Erythroblast (primary cell): ENCODE measurements at places on chromosomes 3 and 15.

- no peak for DNase-seq
Measured at GRCh38 chr3:54932606-54933005, 4.7 kb upstream of the LRTM1 start.

DNA sequence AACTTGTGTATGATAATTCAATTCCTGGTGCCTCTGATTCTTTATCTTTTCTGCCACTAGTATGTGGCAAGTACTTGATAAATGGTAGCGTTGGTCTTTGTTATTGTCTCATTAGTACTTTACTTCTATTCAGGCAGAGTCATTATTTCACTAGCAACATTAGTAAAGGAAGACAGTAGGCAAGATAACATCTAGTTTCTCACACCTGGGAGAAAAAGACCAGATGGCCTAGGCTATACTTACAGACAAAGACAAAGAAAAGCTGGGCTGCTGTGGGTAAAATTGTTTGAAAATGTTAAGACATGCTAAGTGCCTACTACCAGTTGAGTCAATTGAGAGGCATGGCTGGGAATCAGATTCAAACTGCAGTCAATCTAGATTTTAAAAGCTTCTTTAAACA lies 198.7 kb upstream of the CMC1 start:
- DNase-seq, result no peak

DNA sequence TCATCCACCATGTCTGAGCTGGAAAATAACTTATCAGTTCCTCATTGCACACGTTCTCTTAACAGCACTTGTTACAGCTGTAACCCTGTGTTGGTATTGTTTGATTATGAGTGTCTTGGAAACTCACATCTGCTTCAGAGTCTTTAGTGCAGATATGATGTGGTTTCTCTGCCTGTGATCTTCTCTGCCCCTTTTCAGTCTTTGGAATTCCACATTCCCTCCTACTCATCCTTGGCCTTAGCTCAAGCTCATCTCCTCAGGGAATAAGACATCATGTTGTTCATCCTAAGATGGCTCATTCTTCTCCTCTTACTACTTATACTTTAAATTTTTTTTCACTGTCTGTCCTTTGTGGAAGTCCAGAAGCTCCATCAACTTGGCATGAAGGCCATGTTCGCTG lies 77.7 kb downstream of the SYNPR start:
- DNase-seq, result no peak

DNA sequence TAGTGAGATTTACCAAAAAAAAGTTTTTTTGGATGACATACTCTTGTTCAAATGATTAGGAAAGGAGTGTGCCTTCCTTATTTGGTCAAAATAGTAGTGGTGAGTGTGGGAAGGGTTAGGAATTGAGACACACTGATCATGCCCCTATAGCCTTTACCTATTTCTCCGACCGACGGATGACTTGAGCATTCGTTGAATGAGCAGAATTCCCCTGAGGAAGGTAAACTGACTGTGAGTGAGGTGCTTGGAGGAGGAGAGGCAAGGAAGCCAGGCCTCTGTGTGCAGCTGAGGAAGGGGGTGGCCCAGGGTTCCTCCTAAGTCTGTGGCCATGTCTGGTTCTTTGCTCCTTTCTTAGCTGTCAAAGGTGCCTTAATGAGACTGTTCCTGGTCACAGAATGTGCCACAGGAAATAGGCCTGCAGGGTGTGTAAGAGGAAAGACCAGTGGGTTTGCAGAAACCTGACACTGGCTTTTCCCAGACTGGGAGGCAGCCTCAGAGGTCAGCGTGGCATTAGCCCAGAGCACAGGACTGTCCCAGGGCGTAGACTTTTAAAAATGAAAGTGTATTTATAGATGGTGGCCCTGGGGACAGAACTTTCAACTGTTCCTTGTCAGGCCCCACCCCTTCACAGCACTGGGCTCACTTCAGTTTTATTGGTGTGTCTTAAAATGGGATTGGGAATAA lies 307.7 kb upstream of the C2CD4B start:
- DNase-seq, result no peak

DNA sequence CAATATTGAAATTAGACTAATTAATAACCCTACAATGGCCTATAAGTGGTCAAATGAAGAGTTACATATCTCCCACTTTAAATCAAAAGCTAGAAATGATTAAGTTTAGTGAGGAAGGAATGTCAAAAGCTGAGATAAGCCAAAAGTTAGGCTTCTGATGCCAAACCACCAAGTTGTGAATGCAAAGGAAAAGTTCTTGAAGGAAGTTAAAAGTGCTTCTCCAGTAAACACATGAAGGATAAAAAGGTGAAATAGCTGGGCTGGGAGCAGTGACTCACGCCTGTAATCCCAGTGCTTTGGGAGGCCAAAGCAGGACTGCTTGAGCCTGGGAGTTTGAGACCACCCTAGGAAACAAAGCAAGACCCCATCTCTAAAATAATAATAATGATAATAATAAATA lies 46.9 kb upstream of the DCUN1D1 start:
- no peak for DNase-seq

- DNase-seq, result peak; percentile 56
Measured at GRCh38 chr15:63573533-63573932, 23.7 kb upstream of the FBXL22 start.

- no peak for DNase-seq
Measured at GRCh38 chr15:62896969-62897486, 145.5 kb upstream of the TPM1 start.

- DNase-seq, result no peak
Measured at GRCh38 chr15:93109336-93110102, 20.5 kb upstream of the RGMA start.

- DNase-seq, result peak; percentile 58
Measured at GRCh38 chr3:195106418-195106906, 164.5 kb downstream of the XXYLT1 start.

GRCh38 chr3:52857133-52857532 lies 22.3 kb upstream of the MUSTN1 start:
- no peak for DNase-seq

DNA sequence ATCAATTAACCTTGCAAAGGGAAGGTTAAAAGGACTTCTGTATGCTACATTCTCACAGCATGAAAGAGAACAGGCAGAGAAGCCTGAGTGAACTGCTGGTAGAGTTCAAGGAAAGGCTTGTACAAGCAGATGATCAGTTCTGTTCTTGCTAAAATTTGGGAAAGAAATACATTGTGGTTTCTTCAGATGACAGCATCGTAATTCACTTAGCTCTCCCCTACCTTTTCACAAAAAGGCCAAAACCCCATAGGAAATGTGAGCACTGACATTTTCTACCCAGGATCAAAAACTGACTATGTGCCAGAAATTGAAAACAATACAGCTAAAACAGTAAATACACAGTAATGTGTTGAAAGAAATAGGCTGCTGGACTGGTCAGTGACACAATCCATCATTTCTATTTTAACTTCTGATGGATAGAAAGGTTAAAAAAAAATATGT lies 216.4 kb downstream of the DPH6 start:
- DNase-seq, result no peak

GRCh38 chr3:85890043-85890555 lies 931.3 kb downstream of the CADM2 start:
- no peak for DNase-seq

- DNase-seq, result no peak
Measured at GRCh38 chr3:157063926-157064325, 96.0 kb downstream of the CCNL1 start.

GRCh38 chr15:98996169-98996568 lies 11.4 kb downstream of the PGPEP1L start:
- DNase-seq, result no peak

GRCh38 chr3:157487339-157487738 lies 15.9 kb downstream of the VEPH1 start:
- no peak for DNase-seq

GRCh38 chr3:196660381-196661166 lies 21.1 kb downstream of the NRROS start:
- no peak for DNase-seq

GRCh38 chr15:38849046-38849445 lies 284.4 kb upstream of the RASGRP1 start:
- no peak for DNase-seq

GRCh38 chr15:57427367-57427821 lies 51.1 kb downstream of the CGNL1 start:
- no peak for DNase-seq

- DNase-seq, result no peak
Measured at GRCh38 chr15:81858586-81858985, 187.2 kb downstream of the MEX3B start.

DNA sequence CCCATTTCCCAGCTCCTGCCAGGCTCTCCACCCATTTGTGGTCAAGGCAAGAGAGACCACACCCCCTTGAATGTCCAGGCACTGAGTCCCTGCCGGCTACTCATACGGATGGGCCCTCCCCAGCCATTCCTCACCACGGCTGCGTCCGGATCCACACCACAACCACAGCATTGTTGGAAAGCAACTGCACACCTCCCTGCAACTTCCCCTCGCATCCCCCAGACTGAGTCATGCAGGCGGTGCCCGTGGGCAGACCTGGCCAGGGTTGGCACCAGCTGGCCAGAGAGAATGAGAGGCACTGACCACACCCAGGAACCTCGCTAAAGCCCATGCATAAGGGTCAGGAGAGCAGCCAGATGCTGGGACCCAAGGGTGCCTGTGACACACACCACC lies 30.5 kb downstream of the LOXL1 start:
- DNase-seq, result no peak

DNA sequence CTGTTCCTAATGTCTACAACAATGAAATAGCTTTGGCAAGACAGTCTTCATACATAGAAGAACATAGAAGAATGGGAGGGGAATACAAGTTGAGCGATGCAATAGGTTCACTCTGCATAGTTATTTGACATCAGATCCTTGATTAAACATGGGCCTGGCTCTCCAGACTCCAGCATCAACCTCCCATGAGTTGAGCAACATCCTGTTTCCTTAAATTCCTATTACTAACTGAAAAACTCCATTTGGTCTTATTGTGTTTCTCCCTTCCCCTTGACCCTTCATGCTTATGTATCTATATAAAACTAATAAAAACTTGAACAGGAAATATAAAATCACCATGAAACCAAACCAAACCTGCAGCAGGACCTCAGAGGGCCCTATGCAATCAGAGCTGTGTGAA lies 304.5 kb upstream of the SATB1 start:
- no peak for DNase-seq

DNA sequence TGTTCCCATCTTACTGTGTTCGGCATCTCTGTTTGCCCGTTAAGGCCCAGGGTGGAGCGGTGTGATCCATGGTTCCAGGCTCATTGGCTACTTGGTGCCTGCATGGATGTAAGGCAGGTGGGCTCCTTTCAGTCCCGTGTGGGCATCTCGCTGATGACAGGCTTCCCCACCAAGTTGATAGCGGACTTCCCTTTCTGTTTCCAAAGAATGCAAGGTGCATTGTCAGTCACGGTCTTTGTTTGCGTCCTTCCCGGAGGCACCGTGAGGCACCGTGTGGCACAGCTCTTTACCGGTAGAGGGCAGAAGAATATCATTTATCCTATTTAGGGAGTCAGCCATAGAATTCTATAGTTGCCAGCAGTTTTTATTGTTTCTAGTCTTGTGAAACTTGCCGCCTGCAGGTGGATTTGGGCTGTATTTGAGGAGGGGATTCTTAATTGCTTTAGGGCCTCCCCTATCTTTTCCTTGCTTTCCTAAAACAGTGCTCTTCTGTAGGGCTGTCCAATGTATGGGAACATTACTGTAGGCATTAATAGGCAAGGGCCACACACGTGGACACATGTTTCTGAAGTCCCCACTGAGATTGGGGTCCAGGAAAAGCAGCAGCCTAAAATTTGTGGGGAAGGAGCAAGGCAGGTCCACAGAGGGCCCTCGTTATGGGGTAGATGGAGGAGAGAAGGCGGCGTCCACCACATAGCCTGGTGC lies 244.1 kb downstream of the SLCO3A1 start:
- peak; percentile 58 for DNase-seq

GRCh38 chr3:183061391-183062172 lies 37.7 kb downstream of the MCCC1 start:
- DNase-seq, result no peak

- DNase-seq, result no peak
Measured at GRCh38 chr3:155712008-155712407, 32.9 kb downstream of the PLCH1 start.

- DNase-seq, result peak; percentile 90
Measured at GRCh38 chr3:47315069-47315647, 32.4 kb downstream of the KLHL18 start.

DNA sequence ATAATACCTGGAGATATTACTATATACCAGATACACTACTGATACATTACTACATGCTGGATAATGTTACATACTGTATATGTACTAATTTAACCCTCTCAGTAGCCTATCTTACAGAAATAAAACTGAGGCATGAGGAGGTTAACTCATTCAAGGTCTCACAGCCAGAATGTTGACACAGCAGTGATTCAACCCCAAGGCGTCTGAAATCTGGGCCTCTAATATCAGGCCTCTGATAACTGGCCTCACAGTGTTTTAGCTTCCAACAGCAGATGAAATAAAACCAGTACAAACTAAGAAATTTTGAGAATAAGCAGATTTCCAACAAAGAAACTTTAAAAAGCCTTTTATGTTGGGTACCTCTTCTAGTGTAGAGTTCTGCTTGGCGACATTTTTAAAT lies 23.4 kb downstream of the DZIP1L start:
- DNase-seq, result no peak

- DNase-seq, result no peak
Measured at GRCh38 chr3:96959474-96959873, 145.1 kb downstream of the EPHA6 start.

DNA sequence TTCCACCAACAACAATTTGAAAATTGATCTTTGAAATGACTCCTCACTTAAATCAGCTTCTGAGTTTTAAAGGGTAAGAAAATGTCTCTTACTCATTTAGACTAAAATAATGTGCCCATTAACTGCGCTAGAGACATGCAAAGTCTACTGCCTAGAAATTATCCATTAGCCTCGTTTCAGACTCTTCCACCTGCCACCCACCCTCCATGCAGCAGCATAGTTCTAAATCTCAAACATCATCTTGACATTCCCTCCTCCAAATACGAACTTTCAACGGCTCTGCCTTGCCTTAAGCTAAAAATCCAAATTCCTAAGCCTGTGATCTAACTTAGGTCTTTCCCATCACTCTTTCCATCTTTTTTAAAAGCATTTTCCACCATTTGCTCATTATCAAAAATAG lies 66.6 kb upstream of the ST8SIA2 start:
- DNase-seq, result no peak

- DNase-seq, result no peak
Measured at GRCh38 chr3:80285388-80285787, 517.6 kb upstream of the ROBO1 start.

DNA sequence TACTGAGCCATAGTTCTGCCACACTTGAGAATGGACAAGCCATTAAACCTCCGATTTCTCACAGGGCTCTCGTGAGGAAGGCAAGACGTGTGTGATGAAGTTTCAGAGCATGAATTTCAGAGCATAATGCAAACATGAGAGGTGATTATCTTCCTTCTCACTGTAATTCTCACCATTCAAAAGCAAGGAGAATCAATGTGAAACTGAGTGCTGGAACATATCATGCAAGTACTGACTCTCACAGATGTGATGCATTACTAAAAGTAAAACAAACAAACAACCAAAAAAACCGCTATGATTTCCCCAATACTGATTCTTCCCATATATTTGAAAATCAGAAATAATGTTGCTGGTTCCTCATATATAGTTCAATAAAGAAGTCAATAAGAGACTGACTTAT lies 23.7 kb downstream of the P3H2 start:
- no peak for DNase-seq

GRCh38 chr15:63322541-63322940 lies 45.1 kb downstream of the APH1B start:
- no peak for DNase-seq

- DNase-seq, result no peak
Measured at GRCh38 chr3:37200141-37200540, 25.8 kb upstream of the LRRFIP2 start.
